Skin of body (tissue), 3 donors: ENCODE measurements at places on chromosomes 5 and 9. TPM values are rescaled to one million over a fixed set of nuclear protein-coding genes. Genes with fewer than 3 reads are reported as not detected.

DNA sequence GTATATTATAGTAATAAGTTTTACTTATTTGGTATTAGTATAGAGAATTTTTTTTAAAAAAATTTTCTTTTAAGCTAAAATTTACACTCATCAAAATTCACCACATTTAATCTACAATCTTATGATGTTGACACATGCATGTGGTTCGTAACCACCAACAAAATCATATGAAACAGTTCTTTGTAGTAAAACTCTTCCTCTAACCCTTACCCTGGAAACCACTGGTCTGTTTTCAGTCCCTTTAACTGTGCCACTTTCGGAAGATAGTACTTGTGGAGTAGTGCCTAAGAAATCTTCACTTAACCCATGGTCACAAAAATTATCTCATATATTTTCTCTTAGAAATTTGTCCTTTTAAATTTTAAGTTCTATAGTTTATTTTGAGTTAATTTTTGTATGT is 1498.8 kb downstream of the MAT2B start:
- DNase-seq = no peak

MCIDAS gene
- total RNA-seq = not detected

- peak; percentile 23 for DNase-seq
These were observed 11.8 kb upstream of the ACTBL2 start for GRCh38 chr5:57494104-57495098.

PRLR gene
- total RNA-seq = 3.6 TPM

POLR3G gene
- 2.4 TPM for total RNA-seq

AQP7 gene
- 37.0 TPM for total RNA-seq

GRCh38 chr9:71984403-71984802 is 73.0 kb downstream of the C9orf85 start:
- peak; percentile 10 for DNase-seq

- no peak for DNase-seq
These were observed 171.9 kb downstream of the KDM4C start for GRCh38 chr9:6929441-6930215.

TOMM5 gene
- total RNA-seq = 81.3 TPM

- no peak for DNase-seq
These were observed 59.2 kb upstream of the CPEB4 start for GRCh38 chr5:173828952-173829351.

GRCh38 chr5:163565931-163566608 is 60.7 kb downstream of the MAT2B start:
- no peak for DNase-seq

C5orf34 gene
- total RNA-seq = 5.1 TPM

SOWAHA gene
- total RNA-seq = 0.10 TPM

GRCh38 chr5:142973932-142974331 is 203.8 kb downstream of the ARHGAP26 start:
- DNase-seq = no peak

DNA sequence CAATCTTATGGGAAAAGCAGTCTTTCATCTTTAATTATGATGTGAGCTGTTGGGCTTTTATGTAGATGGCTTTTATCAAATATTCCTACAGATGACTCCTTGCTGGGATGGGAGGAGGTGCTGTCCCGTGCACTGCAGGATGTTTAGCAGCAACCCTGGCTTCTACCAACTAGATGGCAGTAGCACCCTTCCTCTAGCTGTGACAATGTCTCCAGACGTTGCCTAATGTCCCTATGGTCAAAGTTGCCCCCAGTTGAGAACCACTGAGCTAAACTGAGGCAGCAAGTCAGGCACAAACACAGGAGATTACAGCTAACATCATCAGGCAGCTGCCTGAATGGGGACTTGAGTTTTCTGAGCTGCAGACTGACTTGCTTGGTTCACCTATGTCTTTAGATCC is 401.9 kb upstream of the PDE4D start:
- DNase-seq = no peak

GRCh38 chr9:20594608-20595007 is 27.7 kb downstream of the MLLT3 start:
- no peak for DNase-seq

SPINK13 gene
- total RNA-seq = not detected

GRCh38 chr9:27549196-27549755 is 19.7 kb upstream of the MOB3B start:
- peak; percentile 83 for DNase-seq
